ENCODE measurements at places on chromosomes 1 and 21. TPM values are rescaled to one million over a fixed set of nuclear protein-coding genes. Genes with fewer than 3 reads are reported as not detected.

- no peak for DNase-seq
Observed at GRCh38 chr1:235325139-235325538, 2.8 kb downstream of the ARID4B start.

- peak; percentile 35 for DNase-seq
Observed at GRCh38 chr1:107141491-107142126, 770 bp downstream of the NTNG1 start.

The OSCP1 gene
- 9.0 TPM for polyA plus RNA-seq

DNA sequence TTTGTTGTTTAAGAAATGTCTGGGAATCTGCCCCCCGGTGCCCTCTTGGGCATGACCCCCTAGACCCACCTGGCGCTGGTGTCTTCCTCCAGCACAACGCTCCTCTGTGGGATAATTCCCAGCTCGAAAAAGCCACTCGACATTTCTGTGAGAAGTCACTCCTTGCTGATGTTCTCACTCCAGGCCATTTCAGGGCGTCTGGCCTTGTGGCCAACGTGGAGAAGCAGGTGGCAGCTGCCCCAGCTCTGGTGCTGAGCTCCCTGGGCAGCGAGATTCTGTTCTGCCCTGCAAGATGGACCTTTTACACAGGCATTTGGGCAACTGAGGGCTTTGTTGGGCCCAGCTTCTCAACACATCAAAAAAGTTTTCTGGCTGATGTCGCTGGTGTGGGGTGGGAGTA, 147.7 kb upstream of the WNT4 start:
- no peak for DNase-seq

DNA sequence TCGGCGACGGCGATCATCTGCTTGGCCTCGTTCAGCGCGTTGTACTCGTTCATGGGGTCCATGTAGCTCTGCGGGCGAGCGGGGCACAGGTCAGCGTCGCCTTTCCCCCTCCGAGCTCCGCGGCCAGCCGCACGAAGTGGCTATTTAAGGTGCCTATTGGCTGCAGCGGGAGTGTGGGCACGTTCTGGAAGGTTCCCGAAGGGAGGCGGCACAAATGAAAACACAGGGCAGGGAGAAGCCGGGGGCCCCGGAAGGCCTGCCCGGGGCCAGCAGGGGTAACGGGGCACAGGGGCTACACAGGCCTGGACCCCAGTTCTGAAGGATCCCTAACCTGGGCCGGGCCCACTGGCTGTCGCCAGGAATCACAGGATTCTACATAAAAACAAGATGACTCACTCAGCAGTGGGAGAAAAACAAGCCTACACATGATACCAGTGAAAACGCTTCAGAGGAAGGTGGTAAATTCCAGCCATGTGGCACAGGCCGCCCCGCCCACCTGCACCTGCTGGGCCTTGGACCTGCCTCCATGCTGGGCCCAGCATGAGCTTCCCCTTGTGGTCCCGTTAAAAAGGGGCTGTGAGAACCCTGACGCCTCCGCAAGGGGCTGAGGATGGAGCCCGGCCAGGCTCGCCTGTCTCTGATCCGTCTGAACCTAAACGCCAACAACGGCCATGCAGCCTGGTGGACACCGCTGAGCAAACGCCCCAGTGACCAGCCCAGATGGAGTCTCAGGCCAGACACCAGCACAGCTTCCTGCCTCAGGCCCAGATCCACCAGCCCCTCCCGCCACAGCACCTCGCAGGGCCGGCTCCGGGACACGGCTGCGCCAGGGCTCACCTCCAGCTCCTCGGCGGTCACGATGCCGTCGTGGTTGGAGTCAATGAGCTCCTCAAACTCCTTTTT, 3.9 kb upstream of the TNFRSF4 start:
- DNase-seq = no peak

The SELE gene
- polyA plus RNA-seq = 1.4 TPM

DNA sequence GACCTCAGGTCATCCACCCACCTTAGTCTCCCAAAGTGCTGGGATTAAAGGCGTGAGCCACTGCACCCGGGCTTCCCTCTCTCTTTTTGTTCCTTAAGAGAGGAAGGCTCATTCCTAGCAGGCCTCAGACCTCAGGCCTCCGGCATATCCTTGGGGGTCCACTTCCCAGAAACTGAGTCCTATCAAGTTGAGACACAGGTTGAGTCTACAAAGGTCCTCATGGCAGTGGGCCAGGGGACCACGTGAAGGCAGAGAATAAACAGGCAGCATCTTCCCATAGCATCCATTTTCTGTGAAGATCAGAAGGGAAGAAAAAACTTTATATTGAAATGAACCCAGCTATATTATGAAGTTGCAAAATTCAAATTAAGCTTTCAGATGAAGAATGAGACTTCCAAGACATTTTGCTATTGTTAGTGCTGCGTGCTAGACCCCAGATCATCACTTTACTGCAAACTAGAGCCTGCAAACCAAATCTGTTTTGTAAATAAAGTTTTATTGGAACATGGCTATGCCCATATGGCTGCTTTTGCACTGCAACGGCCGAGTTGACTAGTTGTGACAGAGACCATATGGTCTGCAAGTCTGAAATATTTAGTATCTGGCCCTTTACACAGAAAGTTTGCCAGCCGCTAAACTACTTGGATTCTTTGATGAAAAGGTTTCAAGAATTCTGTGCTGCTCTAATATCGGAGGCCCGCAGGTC, 3.5 kb upstream of the CELA2A start:
- DNase-seq = no peak

The FCRL2 gene
- not detected for polyA plus RNA-seq

DNA sequence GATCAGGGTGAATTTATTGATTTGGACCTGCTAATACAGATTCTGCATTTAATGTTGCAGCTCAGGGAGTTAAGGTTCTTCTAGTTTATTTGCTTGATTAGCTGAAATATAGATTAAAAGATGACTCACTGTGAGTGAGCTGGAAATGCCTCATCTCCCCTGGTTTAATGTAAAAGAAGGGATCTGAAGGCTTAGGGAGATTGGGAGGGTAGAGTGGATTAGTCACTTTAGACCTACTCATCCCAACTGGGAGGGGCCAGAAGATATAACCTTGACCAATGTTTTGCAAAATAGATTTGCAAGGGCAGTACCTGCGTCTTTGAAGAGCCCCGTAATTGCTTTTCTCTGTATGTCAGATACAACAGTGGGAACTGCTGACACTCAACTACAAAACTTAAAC, 922.8 kb upstream of the ADGRL4 start:
- DNase-seq = no peak

All from muscle of arm (tissue), 14 donors.